ENCODE measurements at places on chromosomes 2 and 18.

- no peak for DNase-seq
Observed at GRCh38 chr18:38413193-38413592, 847.6 kb upstream of the CELF4 start.

- no peak for DNase-seq
Observed at GRCh38 chr2:127913808-127914457, 28.2 kb upstream of the AMMECR1L start.

- no peak for DNase-seq
Observed at GRCh38 chr2:237861875-237862527, 2.6 kb downstream of the RAMP1 start.

GRCh38 chr2:175309799-175310198 is 128.3 kb upstream of the ATP5MC3 start:
- DNase-seq, result no peak

- DNase-seq, result no peak
Observed at GRCh38 chr2:160068906-160069305, 6.5 kb upstream of the PLA2R1 start.

DNA sequence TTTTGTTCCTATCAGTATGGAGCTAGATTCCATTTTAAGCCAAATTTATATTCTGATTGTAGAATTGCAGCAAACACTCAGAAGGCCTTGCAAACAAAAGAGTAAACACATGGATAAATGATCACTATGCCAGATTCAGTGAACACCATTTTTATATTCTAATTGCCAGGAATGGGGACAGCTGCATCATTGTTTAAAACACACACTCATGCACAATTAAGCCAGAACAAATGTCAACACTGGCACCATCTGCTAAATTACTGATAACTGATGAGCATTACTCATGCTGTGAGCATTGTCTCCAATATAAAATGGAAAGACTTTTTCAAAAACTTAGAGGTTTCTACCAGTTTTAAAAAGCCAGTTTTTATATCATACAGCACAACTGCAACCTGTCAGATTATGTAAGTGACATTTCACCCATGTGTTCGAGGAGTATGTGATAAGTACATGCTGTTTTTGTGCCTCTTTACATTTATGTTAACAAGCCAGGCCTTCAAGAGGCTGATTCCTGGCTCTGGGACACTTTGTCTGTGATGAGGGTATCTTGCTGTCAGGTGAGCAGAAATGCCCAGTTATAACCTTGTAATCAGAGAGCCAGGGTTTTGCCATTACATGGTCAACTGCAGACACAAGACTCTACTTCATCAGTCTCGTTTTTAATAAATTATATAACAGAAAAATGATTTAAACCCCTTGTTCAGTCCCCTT is 4.4 kb upstream of the ST8SIA5 start:
- no peak for DNase-seq

DNA sequence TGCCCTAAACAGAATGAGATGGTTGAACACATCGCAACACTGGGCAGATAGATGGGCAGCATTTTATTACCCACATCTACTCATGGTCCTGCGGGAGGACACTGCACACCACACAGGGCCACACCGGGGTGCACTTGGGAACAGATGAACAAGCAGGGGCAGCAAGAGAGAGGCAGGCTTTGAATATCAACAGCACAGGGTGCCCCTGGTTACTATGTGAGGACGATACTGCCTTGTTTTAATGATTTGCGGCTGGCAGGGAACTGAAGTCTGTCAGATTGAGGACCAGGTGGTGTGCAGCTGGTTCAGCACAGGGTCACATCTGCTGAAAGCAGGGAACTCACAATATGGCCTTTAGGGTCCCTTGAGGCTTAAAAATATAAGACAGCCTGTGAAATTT is 195.7 kb downstream of the PIEZO2 start:
- no peak for DNase-seq

GRCh38 chr18:833197-833596 is 21.2 kb upstream of the YES1 start:
- DNase-seq, result no peak

- no peak for DNase-seq
Observed at GRCh38 chr2:46497766-46498165, 18.4 kb downstream of the TMEM247 start.

- DNase-seq, result no peak
Observed at GRCh38 chr2:195509551-195509950, 147.5 kb upstream of the SLC39A10 start.

DNA sequence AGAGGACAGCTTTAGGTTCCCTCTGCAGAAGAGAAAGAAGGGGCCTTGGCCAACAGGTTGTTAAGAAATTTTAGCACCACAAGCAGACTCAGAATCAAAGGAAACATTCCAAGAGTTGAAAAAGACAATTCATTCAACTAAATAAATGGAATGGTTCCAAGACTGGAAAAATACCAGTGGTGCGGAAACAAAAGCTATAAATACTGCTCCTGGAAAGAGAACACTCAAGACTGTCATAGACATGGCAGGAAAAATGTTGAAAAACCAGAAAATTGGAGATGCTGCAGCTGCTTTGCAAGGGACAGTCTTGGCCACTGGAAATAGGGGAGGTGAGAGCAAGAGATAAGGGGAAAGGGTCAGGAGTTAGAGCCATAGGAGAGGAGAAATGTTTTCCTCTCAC is 312.7 kb upstream of the CYRIA start:
- no peak for DNase-seq

DNA sequence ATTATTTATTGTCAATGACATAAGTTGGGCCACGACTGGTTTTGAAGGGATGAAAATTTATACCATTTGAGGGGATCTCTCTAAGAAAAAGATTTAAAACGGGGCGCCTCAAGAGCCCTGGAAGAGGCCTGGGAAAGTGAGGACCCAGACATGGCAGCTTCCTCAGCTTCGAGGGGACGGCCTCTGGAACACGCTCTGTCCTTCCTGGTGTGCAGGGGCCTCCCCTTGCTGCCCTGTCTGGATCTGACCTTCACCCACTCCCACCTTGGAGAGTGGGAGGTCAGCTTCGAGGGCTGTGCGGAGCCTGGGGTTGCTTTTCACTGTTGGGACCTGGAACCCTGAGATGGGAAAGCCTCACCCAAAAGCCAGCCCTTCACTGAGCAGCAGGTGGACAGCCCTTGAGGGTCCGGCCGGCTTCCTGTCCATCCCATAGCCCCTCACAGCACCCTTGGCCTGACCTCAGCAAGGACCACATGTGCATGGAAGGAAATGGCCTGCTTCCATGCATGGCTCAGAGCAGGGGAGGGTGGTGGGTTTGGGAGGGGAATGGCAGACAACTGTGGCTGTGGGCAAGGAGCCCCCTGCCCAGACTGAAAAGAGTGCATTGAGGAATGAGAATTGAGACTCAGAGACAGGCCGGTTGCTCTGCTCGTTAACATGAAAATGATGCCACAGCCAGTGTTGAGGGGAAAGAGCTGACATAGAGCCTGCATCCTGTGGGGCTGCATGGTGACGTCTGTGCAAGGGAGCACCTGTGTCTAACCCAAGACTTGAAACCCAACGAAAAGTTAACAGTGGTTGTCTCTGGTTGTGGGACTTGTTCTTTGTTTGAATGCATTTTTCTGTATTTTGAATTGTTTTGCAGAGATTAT is 16.3 kb downstream of the FBLN7 start:
- DNase-seq, result peak; percentile 81

- DNase-seq, result no peak
Observed at GRCh38 chr2:48249631-48250473, 280.1 kb upstream of the STON1 start.

DNA sequence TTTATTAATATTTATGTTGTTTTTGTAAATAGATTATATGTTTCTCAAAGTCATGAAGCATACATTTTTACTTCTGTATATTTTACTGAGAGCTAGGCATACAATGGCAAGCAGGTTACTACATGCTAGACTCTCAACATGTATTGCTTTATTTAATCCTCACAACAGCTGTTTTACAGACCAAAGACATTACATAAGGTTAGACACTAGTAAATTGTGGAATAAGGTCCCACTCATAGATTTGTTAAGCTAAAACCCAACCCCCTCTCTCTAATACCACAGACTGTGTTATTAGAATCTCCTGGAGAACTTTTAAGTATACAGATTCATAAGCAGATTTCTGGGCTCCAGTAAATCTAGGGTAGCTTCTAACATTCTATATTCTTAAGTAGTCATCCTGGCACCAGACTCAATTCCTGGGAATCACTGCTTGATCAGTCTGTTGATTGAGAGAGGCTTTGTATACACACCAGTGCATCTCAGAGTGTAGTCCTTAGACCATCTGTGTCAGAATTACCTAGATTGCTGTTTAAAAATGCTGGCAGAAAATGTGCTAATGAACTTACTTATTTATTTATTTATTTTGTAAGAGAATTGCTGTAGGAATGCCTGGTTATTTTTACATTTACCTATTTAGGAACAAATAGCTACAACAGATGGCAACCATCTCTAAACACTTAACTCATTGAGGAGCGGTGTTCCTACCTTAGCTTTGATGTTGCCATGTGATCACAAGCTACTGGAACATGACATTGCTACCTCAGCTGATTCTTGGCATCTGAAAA is 153.5 kb upstream of the CAVIN2 start:
- DNase-seq, result no peak

GRCh38 chr2:44560352-44560751 is 198.6 kb downstream of the CAMKMT start:
- DNase-seq, result no peak

GRCh38 chr18:8221452-8221851 is 387.8 kb upstream of the RAB12 start:
- no peak for DNase-seq

GRCh38 chr2:44569491-44569890 is 207.7 kb downstream of the CAMKMT start:
- DNase-seq, result no peak

DNA sequence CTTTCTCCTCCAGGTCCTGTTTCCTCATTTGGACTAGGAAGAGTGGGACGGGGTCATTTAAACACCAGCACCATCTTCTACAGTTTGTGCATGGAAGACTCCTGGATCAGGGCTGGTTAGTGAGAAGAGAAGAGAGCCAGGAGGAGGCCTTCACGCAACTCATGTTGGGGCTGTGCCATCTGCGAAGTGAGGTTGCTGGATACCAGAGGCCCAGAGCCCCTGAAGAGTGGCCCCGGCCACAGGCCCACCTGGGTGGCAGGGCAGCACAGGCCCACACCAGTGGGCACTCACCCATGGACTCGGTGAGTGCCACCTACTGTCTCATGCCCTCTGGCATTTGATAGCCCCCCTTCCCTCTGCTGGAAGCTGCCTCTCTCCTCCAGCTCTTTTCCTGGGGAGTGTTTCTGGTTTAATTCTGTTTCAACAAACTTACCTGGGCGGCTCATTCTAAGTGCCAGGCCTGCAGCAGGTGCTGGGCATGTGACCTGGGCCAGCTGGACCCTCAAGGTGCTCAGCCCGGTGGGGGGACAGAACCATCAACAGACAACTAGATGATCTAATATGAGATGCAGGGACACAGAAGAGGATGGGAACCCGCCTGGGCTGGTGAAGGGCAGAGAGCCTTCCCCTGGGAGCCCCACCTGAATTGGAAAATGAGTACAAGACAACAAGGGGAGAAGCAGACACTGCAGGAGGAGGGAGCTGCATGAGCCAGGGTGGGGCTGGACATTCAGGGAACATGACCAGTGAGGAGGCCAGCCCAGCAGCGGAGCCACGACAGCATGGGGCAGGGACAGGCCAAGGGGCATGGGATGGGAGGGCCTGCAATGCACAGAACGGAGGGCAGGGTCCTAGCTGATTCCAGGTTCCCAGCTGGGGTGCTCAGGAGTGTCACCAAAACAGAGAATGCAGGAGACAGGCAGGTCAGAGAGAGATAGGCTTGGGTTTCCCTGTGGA is 70.6 kb downstream of the MARCO start:
- DNase-seq, result peak; percentile 36

GRCh38 chr2:109466674-109467575 is 146.8 kb downstream of the SEPTIN10 start:
- no peak for DNase-seq

DNA sequence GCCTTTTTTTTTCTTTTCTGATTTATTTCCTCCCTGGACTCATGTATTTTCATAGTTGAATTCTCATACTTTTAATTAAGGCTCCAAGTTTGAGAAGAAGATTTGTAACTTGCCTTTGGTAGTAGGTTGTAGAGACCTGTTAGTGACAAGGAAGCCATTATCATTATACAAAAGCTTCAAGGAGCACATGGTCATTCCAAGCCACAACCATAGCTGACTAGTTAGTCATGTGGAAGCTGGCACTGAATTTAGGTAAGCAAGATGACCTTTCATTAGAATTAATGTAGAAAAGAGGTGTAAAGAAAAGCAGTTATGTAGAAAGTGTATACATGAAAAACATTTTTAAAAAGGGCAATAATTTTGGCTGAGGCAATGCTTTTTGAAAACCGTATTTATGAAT is 89.7 kb downstream of the LRP1B start:
- no peak for DNase-seq

- no peak for DNase-seq
Observed at GRCh38 chr2:105261061-105261460, 19.5 kb downstream of the GPR45 start.

DNA sequence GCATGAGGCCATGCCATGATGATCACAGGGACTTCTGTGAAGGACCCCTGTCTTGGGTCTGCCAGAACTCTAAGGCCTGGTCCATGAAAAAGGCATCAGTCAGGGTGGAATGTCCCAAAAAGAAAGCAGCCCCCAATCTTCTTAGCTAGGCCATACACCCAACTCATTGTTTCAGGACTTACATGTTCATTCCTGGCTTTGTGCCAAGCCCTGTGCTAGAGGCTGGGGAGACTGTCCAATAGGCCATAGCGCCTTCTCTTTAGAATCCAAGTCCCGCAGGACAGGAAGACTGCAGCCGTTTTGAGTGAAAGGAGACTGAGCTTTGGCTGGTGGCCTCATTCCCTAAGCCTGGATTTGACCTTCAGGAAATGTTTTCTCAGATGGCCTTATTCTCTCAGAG is 247.3 kb downstream of the PRKCE start:
- DNase-seq, result no peak

- DNase-seq, result no peak
Observed at GRCh38 chr2:207504513-207505170, 25.1 kb upstream of the CREB1 start.

DNA sequence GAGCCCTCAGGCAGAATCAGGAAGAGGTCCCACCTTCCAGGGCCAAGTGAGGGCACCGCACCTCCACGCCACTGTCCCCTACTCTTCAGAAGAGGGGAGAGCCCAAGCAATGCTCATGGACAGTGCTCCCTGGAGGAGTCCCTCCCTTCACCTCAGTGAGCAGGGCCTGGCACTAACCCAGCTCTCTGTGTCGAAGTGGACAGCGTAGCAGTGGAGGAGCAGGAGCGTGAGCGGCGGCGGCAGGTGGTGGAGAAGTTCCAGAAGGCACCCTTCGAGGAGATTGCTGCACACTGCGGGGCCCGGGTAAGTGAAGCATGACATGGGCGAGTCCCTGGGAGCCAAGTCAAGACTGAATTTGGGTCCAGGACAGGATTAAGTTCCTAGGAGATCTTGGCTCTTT is 16.7 kb downstream of the POMC start:
- DNase-seq, result no peak

DNA sequence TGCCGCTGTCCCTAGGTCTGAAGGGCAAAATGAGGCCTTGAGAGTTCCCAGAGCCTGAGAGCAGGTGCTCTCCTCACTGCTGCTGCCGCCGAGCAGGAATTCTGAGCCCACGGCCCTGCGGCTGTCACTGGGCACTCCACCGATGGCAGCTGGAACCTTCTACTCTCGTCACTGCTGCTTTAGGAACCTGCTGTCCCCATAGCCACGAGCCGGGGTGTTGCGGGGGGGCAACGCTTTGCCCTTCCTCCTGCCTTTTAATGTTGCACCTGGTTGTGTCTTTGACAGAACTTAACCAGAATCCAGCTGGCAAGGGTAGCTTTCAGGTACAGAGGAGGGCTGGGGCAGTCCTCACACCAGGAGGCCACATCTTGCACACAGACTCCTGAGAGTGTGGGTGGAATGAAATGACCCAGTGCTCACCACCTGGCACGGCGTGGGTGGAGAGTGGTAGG is 32.3 kb downstream of the NCK2 start:
- DNase-seq, result peak; percentile 46

- DNase-seq, result no peak
Observed at GRCh38 chr18:69980982-69981804, 33.5 kb upstream of the CD226 start.
